ENCODE measurements at places on chromosomes 5 and 9.

- no peak for DNase-seq
Observed at GRCh38 chr5:24401773-24402172, 243.0 kb downstream of the CDH10 start.

- DNase-seq, result no peak
Observed at GRCh38 chr9:5719100-5719926, 90.4 kb downstream of the RIC1 start.

DNA sequence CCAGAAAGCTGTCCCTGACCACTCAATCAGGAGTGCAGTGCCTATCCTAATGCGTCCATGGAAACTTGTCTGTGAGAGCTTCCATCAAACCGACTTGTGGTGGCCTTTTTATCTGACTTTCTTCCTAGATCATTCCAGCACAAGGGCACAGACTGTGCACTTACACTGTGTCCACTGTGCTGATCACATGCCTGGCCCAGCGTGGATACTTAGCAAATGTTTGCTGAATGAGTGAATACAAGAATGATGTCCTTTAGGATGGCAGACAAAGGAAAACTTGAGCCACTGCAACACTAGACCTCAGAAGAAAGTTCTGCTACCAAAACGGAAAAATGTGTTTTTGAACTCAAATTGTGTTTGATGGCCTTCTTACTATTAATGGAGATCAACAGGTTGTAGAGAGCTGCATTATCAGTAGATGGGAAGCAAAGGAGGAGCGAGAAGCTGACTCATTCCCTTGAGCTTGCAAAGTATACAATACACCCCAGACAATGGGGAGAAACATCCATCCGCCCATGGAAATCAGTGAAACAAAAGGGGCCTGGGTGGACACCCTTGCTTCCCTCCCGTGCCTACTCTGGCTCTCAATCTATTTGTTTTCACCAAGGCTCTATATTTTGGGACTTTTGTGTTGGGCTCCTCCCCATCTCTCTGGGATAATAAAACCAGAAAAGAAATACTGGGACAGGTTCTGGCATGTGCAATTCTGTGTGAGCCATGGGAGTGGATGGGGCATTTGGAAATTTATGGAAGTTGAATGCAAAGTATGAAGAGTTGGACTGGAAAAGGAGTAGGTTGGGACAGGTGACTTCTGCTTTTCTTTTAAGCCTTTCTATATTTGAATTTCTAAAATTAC is 76.2 kb upstream of the ZFAND5 start:
- no peak for DNase-seq

DNA sequence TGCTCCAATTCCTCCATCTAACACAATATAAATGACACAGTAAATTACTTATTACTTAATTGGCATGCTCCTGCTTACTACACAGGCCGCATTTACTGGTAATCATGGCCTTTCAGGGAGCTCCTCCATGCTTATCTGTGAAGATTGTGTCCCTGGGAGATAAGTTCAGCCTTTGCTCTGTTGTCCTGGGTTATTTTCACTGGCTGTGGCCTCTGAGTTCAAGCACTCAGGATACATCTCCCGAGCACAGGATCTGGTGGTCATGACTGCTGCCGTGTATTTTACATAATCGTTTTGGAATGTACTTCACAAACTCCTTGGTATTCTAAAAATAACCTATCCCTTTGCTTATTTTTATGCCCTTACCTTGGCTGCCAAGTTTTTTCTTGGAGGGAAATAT is 215.7 kb downstream of the ICE1 start:
- DNase-seq, result no peak

DNA sequence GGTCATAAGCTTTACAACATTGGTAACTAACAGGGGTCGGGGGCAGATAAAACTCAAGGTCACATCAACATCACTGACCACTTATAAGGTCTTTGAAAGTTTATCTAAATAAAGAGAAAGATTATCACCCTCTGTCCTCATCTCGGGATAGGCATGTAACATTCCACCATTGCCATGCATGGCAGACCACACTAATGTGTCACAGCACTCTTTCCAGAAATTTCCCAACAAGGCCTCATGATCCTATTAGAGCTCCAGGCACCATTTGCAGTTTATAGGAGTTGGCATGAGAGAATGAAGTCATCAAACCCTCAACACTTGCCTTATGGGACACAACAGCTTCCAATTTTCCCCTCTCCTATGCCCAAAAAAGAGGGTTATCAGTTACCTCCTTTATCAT is 31.9 kb upstream of the ZNF622 start:
- no peak for DNase-seq

- DNase-seq, result no peak
Observed at GRCh38 chr9:1941989-1942388, 73.2 kb upstream of the SMARCA2 start.

GRCh38 chr5:3381206-3381825 is 214.3 kb upstream of the IRX1 start:
- no peak for DNase-seq

GRCh38 chr5:15595929-15596328 is 95.9 kb downstream of the FBXL7 start:
- DNase-seq, result no peak

GRCh38 chr5:160462167-160462566 is 40.5 kb downstream of the PTTG1 start:
- no peak for DNase-seq

DNA sequence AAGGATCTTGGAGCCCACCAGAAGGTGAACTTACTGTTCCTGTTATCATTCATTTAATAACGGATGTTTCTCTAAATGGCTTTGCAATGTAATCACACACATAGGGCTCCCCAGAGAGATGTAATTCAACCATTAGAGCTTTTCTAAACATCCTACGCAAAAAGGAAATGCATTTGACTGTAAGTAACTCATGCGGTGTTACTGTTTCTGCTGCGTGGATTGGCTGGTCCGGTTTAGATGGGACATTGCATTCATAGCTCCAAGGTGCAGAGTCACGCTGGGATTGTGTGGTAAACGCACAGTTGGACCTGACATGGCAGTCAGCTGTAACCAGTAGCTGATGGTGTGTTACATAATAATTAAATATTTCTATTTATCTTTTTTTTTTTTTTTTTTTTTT is 185.5 kb upstream of the OTULINL start:
- no peak for DNase-seq

- no peak for DNase-seq
Observed at GRCh38 chr5:35172533-35172932, 57.8 kb downstream of the PRLR start.

Data from progenitor cell of endocrine pancreas (in vitro differentiated cells).